Stimulated activated CD4-positive, alpha-beta T cell treated with anti-CD3 and anti-CD28 coated beads, Interleukin-4, amount 100 ng/mL, for 1 hour (primary cell): ENCODE measurements at places on chromosomes 6 and 20.

- no peak for DNase-seq
These were observed 17.0 kb downstream of the GHRH start for GRCh38 chr20:37244572-37244957.

DNA sequence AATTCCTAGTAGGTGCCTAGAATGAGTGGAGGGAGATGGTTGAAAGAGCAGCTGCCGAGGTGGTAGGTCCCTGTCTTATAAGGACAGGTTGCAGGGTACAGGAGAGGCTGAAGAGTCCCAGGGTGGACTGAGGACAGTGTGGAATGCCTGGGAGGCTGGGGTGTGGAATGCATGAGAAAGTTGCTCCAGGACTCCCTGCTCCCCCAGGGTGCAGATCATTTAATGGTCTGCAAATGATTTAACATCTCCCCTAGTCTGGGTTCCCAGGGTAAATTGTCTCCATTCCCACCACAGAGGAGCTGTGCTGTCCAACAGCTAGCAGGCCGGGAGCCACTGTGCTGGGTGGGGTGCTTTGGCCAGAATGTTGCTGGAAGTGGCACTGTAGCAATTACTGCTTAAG, 76.0 kb downstream of the CD83 start:
- no peak for DNase-seq

DNA sequence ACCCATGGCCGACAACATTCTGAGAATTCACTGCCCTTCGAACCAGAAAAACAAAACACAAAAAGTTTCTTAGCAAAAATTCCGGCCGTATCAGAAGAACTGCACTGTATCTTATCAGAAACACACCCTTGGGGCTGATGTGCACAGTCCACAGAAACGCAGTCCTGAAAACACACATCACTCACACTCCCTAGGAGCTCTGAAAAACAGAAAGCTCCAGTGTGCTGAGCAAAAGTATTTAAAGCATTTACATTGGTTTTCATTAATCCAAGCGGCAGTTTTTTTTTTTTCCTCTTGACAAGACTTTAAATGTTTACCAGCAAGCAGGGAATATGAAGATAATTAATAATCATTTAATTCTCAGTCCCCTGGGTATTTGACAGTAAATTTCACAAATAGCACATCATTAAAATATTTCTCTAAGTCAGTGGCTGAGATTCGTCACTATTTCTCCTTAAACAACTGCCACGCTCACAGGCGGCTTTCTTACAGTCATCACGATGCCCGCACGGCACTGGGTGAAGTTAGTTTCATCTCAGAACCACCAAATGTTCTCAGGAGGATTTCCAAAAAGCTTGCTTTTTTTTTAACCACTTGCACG, 13.3 kb downstream of the NFATC2 start:
- peak; percentile 61 for DNase-seq

DNA sequence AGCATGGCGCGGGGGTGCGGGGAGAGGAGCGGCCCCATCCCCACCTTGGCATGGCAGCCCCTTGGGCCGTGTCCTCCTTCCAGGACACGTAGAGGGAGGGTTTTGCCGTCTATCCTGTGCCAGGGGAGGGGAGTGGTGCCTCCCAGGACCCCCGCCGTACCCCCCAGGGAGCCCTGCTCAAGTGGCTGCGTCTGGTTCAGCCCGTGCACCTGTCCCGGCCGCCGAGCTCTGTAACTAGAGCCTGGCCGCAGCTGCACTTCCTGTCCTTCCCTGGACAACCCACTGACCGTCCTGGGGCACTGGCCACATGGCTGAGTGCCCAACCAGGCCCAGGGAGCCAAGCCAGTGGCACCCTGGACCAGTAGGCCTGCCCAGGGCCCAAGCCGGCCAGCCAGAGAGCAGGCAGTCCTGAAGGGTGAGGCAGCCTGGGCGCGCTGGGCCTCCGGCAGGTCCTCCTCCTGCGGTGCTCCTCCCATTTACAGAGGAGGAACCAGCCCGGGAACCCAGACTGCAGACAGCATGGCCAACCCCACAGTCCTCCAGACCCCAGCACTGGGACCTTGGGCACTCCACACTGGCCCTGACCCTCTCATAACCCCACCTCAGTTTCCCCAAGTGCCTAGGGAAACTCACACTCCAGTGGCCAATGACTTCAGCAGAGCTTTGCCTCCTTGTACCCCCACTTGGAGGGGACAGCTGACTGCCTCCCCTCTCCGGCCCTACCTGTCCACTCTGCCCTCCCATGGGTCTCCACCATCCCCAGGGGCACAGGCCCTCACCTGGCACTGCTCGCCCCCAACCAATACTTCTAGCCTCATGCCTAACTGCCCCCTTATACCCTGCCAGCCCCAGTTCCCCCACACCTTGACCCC, 8.7 kb downstream of the LAMA5 start:
- no peak for DNase-seq

DNA sequence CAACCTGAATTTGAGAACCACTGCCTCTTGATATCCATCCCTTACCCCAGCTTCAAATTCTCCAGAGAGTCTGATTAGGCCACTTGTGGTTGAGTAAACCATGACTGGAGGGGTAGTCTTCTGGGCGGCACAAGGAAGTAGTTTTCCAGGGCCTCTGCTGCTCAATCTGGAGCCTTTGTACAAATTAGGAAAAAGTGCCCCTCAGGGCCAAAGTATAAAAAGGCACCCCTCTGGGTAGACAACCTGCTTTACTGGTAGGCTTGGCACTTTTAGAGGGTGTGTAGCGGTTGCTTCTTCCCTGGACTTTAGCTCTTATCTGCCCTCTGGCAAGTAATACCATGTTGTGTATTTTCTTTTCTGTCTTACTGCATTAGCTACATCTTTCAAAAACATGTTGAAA, 32.9 kb upstream of the RPL7L1 start:
- DNase-seq, result no peak

- no peak for DNase-seq
These were observed 37.5 kb downstream of the C20orf203 start for GRCh38 chr20:32636283-32636682.

DNA sequence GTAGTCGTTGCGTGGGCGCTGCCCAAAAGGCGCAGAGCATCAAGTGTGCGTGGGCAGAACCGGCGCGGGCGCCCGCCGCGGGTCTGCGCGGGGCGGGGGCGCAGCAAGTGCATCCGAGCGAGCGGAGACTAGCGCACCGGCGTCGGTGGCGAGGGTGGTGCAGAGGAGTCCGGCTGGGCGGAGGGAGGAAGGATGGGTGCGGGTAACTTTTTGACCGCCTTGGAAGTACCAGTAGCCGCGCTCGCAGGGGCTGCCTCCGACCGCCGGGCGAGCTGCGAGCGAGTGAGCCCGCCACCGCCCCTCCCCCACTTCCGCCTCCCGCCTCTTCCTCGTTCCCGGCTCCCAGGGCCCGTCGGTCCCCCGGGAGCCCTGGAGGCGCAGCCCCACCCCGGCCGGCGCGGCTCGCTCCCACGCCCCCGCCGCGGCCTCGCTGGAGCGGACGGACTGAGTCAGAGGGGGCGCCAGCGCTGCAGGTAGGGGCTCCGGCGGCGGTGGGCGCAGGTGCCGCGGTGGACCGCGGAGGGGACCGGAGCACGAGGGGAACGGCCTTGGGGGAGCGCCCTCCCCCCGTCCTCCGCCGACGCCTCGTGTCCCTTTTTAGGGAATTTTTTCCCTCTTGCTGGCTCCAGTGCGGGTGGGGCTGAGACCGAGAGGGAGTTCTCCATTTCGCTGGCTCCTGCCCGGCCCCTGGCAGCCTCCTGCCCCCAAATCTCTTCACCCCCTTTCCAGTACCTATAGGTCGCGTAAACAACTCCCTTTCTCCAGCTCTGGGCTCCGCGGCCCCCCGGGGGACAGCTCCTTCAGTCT, 1.6 kb upstream of the DBNDD2 start:
- peak; percentile 52 for DNase-seq

DNA sequence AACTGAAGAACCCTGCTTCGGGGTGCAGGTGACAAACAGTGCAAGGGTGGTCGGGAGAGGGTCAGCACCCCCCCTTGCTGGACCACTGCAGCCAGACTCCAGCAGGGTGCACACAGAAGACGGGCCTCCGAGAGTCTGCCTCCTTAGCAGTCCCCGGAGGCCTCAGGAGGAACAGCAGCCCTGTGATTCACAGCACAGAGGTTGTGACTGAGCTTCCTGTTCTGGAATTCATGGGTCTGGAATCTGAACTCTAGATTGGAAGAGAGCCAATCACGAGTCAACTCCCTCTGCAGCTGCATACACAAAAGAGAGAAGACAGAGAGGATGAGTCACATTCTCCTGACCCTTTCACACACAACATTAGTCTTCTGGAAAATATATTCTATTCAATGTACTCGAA, 249.0 kb upstream of the OPRM1 start:
- no peak for DNase-seq

DNA sequence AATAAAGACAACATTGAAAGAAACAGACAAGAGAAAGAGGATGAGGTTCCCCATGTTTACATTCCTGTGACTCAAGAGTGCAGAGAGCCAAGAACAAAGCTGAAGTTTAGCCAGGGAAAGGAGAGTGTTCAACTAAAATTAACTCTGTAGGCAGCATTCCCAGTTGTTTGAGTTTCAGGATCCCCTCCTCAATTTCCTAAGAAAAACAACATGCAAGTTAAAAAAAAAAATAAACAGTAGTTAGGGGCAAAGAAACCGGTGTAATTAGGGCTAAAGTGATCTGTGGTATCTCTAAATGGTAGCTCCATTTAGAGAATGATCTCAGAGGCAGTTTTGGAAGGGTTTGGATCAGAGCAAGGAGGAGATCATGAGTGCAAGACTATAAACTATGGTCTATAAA, 30.9 kb upstream of the RAB23 start:
- DNase-seq, result no peak

DNA sequence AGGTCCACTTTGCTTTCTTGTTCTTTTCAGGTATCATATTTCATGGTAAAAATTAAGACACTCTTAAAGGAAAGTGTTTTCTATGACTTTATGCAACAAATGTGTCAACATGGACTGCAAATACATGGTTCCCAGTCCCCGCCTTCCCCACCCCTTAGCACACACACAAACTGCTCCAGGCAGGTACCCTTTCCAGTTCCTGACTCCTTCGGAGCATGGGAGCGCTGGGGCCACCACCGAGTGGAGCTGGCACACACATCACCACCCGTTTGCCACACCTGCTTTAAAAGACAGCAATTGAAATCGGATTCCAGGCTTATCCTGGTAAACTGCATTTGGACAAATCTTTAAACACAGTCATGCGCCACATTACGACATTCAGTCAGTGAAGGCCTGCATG, 22.2 kb downstream of the RNASET2 start:
- DNase-seq, result no peak

DNA sequence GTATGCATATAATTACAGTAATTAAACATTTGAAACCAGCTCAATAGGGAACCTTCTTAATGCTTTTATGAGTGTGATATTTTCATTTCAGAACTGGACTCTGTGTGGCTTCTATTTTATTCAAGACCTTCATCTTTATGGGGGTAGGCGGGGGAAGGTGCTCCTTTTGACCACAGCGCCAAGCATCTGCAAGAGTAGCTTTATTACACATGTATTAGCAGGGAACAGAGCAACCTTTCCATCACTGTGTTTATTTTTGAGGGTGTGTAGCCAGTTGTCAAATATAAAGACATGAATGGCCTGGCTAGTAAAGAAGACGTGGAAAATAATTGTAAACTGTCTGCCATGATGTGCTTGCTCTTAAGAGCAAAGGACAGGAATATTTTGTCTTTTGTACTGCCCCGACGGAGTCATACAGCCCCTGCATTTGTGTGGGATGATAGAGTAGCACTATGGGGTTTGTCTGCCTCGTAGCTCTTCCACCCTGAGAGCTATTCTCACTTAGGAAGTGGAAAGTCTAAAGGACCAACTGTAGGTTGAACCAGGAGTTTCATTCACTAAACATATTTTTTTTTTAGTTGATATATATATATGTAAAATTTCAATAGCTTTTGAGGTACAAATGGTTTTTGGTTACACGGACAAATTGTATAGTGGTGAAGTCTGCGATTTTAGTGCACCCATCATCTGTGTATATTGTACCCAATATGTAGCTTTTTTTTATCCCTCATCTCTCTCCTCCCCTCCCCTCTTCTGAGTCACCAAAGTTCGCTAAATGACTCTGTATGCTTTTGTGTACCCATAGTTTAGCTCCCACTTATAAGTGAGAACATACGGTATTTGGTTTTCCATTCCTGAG, 91.2 kb downstream of the CARMIL1 start:
- DNase-seq, result no peak

- no peak for DNase-seq
These were observed 10.4 kb downstream of the MRPL14 start for GRCh38 chr6:44116641-44117382.

GRCh38 chr6:11262242-11262641, 29.8 kb upstream of the NEDD9 start:
- no peak for DNase-seq

- DNase-seq, result no peak
These were observed 222.9 kb downstream of the PREX1 start for GRCh38 chr20:48604936-48605335.

DNA sequence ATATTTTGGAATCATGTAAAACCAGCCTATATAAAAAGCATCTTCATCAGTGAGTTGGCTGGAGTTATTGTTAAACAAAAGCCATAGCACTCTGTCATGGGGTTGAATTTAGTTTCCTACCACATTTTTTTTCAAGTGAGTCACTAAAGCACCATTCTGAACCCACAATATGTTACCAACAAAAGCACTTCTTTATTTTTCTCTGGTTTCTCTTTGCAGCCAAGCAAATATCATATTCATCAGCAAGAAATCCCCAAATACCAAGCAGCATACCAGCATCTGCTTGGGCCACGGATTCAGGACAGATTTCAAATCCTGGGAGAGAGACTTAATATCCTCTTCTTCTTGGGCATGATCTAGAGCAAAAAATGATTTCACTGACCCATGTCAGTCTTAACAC, 441.4 kb downstream of the BCKDHB start:
- DNase-seq, result no peak

GRCh38 chr6:170260686-170261085, 30.2 kb downstream of the DLL1 start:
- no peak for DNase-seq

DNA sequence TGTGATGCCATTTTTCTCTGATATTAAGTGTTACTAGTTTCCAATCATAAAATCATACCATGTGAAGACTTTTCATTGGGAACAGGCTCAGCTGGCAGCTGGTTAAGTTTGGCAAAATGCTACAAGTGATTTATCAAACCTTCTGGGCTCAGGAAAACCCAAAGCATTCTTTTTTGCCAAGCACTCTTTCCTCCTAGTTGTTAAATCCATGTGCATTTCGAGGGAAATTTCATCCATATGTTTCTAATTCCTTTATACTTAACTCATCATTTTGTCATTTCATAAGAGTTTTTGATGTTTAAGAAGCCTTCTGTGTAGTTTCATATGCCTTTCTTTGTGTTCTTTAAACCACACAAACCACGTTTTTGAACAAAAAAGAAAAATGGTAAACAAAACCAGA, 217.6 kb upstream of the PDE10A start:
- no peak for DNase-seq

GRCh38 chr6:121479486-121480098, 44.1 kb downstream of the GJA1 start:
- no peak for DNase-seq

GRCh38 chr6:34340906-34341480, 51.5 kb downstream of the NUDT3 start:
- no peak for DNase-seq
